ENCODE measurements at places on chromosomes 16 and 17.

- DNase-seq: no peak
Measured at GRCh38 chr17:11943759-11944347, 53.4 kb downstream of the ZNF18 start.

DNA sequence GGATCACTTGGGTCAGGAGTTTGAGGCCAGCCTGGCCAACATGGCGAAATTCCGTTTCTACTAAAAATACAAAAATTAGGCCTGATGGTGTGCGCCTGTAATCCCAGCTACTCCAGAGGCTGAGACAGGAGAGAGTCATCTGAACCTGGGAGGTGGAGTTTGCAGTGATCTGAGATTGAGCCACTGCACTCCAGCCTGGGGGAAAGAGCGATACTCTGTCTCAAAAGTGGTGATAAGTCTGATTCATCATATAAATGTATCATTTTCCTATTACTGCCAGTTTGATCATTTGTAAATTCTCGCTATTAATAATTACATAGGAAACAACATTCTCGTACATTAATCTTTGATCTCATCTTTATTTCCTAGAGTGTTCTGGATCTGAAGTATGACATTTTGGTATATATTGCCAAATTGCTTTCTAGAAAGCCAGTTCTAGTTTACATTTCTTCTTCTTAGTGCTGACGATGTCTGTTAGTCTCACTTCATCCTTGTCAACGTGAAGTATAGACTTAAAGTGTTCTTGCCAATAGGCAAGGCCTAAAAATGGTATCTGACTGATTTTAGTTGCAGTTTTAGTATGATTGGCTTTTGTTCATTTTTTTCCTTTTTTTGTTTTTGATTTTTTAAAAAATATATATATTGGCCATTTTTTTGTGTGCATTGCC is 9.7 kb downstream of the RABEP1 start:
- no peak for DNase-seq

DNA sequence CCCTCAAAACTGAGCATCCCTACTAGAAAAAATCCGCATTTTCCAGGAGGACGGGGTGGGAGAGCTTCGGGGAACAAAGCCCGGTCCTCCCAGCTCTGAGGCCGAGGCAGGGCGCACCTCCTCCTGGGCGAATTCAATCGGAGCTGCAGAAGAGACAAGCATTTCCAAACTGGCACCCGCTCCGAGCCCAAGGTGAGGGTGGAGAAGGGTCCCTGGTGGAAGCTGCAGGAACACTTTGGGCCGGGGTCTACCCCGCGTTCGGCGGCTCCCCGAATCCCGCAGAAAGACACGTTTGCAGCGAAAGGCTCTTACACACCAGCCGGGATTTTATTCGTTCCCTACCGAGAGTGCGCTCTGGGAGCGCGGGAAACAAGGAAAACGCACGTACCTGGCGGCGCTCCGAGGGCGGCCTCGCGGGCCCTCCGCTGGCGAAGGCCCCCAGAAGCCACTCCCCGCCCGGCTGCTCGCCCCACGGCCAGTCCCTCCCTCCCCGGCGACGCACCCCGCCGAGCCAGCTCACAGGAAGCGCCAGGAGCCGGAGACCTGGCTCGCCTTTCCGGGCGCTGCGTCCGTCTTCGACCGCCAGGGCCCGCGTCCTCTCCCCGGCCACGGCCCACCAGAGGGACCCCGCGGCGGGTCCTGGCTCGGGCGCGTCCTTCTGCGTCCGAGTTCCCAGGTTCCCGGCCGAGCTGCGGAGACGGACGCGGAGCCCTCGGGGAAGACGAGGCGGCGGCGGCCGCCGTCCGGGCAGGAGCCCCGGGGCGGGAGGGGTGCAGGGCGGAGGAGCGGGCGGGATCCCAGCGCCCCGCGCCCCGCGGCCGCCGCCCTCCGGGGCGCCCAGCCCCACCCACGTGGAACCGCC is 49.8 kb upstream of the BAHCC1 start:
- peak; percentile 80 for DNase-seq

- DNase-seq: no peak
Measured at GRCh38 chr17:14737984-14738651, 437.2 kb downstream of the HS3ST3B1 start.

DNA sequence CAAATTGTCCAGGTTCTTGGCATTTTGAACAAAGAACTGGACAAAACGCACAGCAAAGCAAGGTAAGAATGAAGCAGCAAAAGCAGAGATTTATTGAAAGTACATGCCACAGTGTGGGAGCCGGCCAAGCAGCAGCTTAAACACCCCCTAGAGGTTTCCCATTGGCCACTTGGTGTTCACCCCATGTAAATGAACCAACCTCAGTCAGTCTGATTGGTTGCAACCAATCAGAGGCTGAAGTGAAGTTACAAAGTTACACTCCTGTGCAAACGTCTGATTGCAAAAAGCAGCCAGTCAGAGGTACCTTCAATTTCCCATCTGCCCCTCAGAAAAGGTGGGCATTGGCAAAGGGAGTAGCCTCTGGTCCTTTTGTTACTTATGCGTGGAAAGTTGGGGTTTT is 8.8 kb upstream of the ZNF263 start:
- no peak for DNase-seq

GRCh38 chr17:60305141-60305540 is 86.8 kb downstream of the USP32 start:
- no peak for DNase-seq

- DNase-seq: no peak
Measured at GRCh38 chr16:70163596-70163995, 10.0 kb upstream of the CLEC18C start.

GRCh38 chr16:66706506-66706880 is 9.9 kb upstream of the CMTM4 start:
- DNase-seq: no peak

- DNase-seq: no peak
Measured at GRCh38 chr16:78094998-78095397, 4.5 kb upstream of the WWOX start.

DNA sequence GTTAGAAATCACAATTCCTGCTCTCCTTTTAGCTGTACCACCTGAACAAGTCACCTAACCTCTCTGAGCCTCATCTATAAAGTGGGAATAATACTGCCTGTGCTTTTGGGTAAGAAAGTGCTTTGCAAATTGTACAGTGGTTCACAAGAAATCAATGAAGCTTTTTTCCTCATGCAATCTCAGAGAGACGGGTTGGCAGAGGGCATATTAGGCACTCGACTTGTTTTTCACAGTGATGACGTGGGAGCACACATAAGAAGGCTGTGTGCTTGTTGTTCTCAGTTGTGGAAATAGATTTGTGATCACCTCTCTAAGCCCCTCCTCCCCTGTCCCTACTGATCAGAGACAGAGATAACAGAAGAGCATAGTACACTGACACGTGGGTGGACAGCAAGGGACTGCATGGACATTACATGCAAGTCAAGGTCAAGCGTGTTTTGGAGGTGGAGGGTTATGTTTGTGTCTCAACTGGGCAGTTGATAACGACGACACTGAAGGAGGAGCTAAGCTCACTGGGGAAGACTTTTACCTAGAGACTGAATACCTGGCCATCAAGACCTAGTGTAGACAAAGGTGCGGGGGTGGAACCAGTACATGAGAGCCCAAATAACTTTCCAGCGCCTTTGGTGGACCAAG is 1.7 kb upstream of the GPT2 start:
- DNase-seq: no peak

DNA sequence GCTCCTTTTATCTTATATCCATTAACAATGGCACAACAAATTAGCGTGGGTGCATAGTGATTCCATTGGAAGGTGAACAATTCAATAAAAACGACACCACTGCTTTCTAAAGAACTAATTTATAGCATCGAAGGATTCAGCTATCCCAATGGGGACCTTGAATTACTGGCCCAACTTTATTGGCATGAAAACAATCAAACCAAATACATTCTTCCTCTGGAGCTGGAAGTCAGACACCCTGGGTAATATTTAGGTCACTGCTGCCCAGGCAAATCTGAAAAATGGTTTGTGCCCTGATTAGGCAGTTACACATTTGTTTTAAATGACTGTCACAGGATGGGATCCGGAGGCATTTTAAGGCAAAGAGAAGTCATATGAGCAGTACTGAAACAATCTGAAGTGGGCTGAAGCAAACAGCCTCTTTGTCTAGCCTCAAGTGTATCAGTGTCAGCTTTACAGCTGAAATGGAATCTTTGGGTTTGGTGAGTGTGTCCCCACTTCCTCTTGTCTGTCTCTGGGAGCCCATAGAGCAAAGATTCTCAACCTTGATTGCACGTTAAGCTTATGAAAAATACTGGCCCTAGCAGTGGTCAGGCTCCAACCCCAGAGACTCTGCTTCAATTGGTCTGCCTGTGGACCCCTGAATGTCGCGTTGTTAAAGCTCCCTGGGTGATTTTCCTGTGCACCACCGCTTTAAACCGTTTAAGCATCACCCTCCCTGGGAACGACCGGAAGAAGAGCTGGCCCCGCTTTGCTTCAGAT is 30.3 kb downstream of the CDK5R1 start:
- DNase-seq: no peak

GRCh38 chr17:31050948-31051347 is 43.8 kb upstream of the NF1 start:
- DNase-seq: no peak

DNA sequence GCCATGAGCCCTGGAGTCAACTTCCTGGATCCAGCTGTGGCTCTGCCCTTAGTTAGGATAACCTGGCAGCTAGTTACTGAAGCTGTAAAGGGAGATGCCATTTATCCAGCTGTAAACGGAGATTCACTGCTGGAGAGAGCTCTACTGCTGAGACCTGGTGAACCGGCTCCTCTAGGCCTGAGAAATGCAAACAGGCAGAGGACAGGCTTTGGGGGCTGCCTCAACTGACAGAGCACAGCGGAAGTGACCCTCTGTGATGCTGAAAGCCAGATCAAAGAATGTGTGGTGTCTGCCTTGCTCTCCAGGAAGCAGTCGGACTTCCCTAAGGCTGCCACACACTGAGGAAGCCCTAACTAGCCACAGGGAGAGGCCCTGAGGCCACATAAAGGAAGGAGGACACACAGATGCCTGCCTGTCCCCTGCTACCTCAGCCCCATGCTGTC is 21.9 kb upstream of the GPRC5C start:
- DNase-seq: no peak

- no peak for DNase-seq
Measured at GRCh38 chr17:47735139-47735464, 2.1 kb downstream of the TBX21 start.

GRCh38 chr17:76940738-76941350 is 72.6 kb downstream of the MGAT5B start:
- no peak for DNase-seq

DNA sequence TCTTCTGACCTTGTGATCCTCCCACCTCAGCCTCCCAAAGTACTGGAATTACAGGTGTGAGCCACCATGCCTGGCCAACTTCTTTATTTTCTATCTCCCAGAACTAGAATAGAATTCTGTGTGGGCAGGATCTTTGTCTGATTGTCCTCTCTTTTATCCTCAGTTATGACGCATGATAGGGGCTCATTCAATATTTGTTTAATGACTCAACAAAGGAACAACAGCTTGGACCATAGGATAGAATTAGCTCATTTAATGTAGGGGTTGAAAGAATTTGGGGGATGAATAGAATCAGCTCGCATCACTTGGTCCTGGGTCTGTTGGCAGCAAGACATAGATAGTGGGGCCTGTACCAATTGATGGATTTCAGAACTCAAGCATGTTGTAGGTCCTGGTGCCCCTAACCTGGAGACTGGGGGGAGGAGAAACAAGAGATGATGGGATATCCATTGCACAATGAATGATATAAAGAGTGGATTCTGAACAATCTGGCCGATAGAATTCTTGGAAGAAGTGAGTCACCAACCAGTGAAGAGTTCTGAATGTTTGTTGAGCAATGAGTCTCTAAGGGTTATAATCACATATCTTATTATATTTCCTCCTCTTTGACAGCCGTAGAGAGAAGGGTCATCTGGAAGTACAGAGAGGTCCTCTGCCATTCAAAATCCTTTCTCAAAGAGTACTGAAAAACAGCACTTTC is 250.2 kb downstream of the HS3ST4 start:
- no peak for DNase-seq

GRCh38 chr17:44847586-44847985 is at the start of gene HIGD1B:
TSS of gene HIGD1B (plus strand) at chr17:44847883. CDS start at chr17:44848153, 270 bp downstream.
- no peak for DNase-seq

- no peak for DNase-seq
Measured at GRCh38 chr16:15874745-15875314, 13.6 kb downstream of the CEP20 start.

GRCh38 chr16:54694651-54695050 is 236.0 kb upstream of the IRX5 start:
- DNase-seq: no peak

- DNase-seq: no peak
Measured at GRCh38 chr17:80861892-80862291, 129.7 kb upstream of the CHMP6 start.

GRCh38 chr16:69123910-69124309 is 8.5 kb downstream of the CHTF8 start:
- no peak for DNase-seq

DNA sequence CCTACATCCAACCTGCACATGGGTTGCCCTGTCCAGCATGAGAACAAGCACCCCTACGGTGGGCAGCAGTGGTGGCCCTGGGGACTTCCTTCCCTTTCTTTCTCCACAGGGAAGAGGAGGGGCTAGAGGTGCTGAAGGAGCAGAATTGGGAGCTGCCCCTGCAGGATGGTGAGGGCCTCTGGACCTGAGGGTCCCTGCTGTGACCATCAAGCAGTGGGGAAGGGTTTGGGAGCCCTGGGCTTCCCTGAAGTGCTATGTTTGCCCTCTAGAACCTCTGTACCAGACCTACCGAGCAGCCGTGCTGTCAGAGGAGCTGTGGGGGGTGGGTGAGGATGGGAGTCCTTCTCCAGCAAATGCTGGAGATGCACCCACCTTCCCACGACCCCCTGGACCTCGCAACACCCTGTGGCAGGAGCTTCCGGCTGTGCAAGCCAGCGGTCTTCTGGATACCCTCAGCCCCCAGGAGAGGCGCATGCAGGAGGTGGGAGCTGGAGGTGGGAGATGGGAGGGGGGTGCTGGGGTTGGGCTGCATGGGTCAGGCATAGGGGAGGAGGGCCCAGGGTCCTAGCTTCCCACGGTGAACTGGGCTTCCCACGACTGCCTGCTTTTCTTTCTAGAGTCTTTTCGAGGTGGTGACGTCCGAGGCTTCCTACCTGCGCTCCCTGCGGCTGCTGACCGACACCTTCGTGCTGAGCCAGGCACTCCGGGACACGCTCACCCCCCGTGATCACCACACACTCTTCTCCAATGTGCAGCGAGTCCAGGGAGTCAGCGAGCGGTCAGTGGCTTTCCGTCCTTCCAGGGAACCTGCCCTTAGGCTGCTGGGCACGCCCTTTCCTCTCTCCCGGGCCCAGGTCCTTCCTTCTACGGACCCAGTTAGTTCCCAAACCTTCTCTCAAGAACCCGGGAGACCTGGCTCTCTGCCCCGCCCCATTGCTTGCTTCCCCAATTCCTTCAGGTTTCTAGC is 5.0 kb downstream of the ARHGEF15 start:
- DNase-seq: no peak

DNA sequence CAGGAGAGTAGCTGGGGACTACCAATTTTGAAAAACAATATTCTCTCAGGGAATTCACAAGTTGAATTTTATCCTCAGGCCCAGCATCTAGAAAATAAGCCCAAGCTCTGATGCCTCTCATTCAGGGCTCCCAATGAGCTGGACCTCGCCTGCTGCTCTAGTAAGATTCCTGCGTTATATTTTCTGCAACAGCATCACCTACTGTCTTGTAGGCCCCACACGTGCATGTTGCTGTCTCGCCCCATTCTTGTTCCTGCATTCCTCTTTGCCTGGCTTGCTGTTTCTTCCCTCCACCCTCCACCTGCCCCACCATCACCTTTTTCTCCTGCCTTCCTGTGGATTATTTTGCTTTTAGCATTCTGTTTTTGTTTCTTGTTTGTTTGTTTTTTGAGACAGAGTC is 8.3 kb upstream of the ST6GALNAC2 start:
- DNase-seq: no peak

- no peak for DNase-seq
Measured at GRCh38 chr17:58276423-58276822, 4.3 kb downstream of the MPO start.
